ENCODE measurements at places on chromosomes 7 and 10.

DNA sequence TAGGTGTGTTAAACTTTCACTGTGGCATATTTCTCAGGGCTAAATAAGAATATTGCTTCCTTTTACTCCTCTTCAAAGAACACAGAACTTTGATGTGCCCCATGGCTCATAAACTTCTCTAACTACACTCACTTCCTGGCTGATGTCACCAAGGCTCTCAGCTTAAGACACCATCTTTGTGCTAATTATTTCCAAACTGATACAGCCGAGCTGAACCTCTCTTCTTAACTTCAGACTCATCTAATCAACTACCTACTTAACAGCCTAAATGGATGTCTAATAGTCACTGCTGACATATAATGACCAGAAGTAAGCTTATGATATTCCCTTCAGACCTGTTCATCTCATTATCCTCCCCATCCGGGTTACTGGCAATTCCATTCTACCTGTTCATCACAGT is 3.6 kb downstream of the C10orf67 start:
- DNase-seq, result peak; percentile 1

DNA sequence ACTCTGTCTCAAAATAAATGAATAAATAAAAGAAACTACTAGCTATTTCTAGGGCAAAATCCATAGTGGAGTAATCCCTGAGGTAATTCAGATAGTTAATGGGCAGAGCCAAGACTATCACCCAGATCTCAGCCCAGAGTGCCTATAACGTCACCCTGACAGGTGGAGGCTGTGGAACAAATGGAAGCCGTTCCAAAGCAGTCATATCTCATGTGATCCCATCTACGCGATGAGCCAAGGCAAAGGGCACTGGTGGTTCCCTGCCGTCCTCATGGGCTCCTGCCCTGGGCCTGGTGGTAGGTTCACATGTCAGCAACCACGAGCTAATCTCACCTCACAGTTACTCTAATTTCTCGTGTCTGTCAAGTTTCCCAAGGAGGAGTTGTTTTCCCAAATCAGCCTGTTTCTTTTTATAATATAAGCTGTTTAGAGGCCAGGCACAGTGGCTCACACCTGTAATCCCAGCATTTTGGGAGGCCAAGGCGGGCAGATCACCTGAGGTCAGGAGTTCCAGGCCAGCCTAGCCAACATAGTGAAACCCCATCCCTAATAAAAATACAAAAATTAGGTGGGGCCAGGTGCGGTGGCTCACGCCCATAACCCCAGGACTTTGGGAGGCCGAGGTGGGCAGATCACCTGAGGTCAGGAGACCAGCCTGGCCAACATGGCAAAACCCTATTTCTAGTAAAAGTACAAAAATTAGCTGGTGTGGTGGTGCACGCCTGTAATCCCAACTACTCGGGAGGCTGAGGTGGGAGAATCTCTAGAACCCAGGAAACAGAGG is 22.5 kb upstream of the ASCC1 start:
- no peak for DNase-seq

- DNase-seq, result no peak
Observed at GRCh38 chr10:29007748-29008610, 280.9 kb upstream of the LYZL1 start.

DNA sequence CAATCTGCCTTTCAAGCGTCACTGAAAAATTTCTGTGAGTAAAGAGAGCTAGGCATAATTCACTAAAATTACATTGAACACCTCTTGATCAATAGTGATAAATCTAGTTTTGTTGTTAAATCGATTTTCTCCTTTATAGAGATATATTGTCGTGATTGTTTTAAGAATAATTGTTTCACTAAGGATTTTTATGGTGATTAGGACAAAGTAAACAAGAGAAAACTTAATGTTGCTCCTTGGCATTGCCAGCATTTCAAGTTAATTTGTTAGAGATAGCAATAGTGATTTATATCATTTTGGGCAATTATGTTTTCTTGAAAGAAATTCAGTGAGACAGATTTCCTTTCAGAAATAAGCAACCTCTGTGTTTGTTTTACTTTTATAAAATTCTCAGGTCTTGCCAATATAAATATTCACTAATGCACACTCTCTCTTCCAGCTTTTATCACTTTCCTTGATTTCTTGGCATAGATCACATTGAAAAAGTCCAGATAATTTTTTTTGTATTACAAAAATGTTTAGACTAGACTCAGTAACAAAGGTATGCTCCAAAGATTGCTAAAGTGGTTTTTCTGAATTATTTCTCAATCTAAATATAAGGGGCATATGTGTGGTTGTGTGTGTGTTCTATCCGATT is 538.7 kb downstream of the TFEC start:
- no peak for DNase-seq

DNA sequence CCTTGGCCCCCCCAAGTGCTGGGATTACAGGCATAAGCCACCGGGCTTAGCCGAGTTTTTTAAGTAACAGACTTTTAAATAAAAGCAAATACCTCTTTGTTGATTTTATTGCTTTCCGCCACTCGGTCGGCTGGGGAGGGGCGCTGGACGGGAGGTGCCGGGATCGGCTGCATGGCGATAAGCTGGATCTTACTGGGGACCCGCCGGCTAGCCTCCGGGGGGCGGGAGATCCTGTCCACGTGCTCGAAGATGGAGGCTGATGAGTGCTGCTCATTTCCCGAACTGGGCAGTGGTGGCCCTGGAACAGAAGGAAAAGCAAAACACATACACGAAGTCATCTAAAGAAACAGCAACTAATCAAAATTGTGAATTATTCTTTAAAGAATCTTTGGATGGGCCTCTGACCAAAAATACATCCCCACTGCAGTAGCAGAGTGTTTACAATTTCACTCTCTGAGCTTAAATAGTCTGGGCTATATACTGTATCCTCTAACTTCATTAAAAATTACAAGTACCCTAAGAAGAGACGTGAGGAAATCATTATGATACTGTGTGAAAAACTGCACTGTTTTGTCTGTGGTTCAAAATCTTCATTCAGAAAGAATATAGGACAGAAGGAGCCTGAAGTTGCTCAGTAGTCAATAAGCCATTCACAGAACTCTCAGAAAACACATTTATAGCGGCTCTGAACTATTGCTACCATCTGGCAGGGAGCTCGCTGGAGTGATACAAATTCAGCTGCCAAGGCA is 73.2 kb upstream of the ATP6V0A4 start:
- DNase-seq, result no peak

DNA sequence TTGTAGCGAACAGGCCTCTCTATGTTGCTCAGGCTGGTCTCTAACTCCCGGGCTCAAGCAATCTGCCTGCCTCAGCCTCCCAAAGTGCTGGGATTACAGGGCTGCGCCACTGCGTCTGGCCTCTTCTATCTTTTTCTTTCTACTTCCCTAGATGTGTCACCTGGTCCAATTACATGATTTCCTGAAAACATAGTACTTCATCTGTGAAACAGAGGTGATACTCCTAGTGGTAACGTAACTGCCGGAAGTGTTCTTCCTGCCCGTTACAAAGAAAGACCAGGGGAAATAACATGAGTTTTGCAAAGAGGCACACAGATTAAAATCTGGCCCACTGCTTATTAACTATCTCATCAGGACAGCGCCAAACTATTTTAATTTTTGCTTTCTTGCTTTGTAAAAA is 18.4 kb upstream of the HGF start:
- no peak for DNase-seq

DNA sequence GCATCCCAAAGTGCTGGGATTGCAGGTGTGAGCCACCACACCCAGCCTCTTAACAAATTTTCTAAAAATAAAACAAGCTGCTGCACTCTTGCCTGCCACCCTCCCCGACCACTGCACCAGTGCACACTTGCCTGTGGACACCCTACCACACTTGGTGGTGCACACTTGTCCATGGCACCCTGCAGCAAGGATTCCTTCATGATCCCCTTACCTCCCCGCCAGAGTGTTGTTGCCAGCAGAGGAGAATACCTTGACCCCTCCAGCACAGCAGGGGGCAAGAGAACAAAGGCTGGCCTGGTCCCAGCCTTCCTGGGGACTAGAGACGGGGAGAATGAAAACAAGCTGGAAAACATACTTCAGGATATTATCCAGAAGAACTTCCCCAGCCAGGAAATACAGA is 65.9 kb upstream of the KCND2 start:
- no peak for DNase-seq

- DNase-seq, result no peak
Observed at GRCh38 chr10:110144507-110144906, 62.9 kb upstream of the MXI1 start.

DNA sequence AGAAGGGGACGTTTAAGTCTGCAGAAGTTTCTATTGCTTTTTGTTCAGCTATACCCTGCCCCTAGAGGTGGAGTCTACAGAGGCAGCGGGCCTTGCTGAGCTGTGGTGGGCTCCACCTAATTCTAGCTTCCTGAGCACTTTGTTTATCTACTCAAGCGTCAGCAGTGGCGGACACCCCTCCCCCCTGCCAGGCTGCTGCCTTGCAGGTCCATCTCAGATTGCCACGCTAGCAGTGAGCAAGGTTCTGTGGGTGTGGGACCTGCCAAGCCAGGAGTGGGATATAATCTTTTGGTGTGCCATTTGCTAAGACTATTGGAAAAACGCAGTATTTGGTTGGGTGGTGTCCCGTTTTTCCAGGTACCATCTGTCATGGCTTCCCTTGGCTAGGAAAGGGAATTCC is 147.3 kb upstream of the PRPS1L1 start:
- DNase-seq, result no peak

GRCh38 chr10:110918269-110918642 is 724 bp downstream of the BBIP1 start:
- peak; percentile 98 for DNase-seq

GRCh38 chr10:68053553-68053952 is 21.5 kb downstream of the HERC4 start:
- DNase-seq, result no peak

GRCh38 chr7:118755067-118755625 is 530.6 kb downstream of the ANKRD7 start:
- no peak for DNase-seq

- no peak for DNase-seq
Observed at GRCh38 chr10:21337171-21337792, 188.2 kb downstream of the SKIDA1 start.

DNA sequence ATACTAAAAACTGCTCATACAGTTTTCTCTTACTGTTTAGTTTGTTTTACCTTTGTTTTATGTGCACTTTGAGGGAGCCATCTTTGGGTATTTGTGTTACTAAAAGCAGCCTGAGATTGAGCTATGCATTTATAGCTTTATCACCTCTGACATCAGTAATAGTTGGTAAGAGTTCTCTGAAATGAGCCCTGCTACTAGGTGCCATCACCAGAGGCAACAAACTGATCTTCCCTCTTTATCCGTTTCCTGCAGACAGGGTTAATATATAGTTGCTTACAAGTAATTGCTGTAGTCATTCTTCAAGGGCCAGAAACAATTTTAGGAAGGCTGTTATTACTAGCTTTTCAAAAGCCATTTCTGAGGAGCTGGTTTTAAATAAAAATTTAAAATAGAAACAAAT is 49.1 kb downstream of the KIF20B start:
- DNase-seq, result no peak

DNA sequence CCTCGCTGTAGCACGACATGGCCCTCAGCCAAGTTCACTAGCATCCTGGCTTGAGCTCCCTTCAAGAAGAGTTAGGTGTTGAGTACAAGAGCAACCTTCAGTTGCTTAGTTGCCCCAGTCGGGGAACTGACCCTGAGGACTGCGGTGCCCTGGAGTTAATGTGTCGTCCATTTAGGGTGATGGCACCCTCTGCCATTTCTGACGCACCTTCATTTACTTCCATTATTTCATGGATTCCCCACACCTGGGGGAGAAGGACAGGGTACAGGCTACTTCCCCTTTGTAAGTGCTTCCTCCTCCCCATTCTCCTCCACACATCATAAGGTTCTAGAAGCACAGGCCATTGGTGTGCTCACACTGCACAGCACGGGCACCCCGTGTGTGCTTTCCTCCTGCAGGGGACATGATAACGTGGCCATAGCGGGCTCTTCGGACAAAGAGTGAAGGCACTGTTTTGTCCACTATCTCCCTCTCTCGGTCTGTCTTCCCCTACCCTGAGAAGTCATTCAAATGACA is 1.8 kb downstream of the ALOX5 start:
- peak; percentile 76 for DNase-seq

GRCh38 chr10:51106311-51106945 is 32.1 kb downstream of the PRKG1 start:
- DNase-seq, result no peak

- DNase-seq, result no peak
Observed at GRCh38 chr10:132580617-132581016, 43.0 kb downstream of the INPP5A start.

DNA sequence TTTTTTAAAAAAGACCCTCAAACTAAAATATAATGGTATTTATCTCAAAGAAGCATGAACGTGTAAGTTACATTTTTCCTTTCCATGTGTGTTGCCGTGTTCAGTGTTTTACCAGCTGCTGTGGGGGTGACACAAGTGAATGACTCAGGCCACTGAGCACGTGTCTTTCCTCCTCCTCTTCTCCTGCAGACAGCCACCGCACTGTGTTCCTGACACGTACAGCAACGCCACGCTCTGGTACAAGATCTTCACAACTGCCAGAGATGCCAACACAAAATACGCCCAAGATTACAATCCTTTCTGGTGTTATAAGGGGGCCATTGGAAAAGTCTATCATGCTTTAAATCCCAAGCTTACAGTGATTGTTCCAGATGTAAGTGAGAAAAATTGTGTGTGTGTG is 29.7 kb downstream of the TMEM248 start:
- no peak for DNase-seq

DNA sequence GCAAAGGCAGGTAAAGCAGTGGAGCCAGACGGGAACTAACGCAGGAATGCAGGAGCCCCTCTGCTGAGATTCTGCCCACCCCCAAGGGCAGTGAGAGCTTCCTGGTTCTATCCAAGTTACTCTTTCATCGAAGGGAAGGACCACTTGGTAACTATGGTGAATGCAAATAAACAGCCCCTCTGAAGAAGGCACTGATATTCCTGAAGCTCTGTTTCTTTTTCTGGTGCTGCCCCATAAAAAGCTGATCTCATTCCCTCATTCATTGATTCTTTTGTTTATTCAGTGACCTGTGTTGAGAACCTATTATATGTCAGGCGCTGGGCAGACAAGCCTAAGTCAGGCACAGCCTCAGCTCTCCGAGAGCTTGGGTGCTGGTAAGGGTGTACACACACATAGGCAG is 217.3 kb downstream of the SNX10 start:
- no peak for DNase-seq
